Stimulated activated CD8-positive, alpha-beta memory T cell treated with anti-CD3 and anti-CD28 coated beads, Interleukin-4, amount 100 ng/mL, for 1 hour (primary cell): ENCODE measurements at places on chromosomes 2 and 18.

GRCh38 chr2:107068069-107068916 is 182.3 kb upstream of the ST6GAL2 start:
- no peak for DNase-seq

DNA sequence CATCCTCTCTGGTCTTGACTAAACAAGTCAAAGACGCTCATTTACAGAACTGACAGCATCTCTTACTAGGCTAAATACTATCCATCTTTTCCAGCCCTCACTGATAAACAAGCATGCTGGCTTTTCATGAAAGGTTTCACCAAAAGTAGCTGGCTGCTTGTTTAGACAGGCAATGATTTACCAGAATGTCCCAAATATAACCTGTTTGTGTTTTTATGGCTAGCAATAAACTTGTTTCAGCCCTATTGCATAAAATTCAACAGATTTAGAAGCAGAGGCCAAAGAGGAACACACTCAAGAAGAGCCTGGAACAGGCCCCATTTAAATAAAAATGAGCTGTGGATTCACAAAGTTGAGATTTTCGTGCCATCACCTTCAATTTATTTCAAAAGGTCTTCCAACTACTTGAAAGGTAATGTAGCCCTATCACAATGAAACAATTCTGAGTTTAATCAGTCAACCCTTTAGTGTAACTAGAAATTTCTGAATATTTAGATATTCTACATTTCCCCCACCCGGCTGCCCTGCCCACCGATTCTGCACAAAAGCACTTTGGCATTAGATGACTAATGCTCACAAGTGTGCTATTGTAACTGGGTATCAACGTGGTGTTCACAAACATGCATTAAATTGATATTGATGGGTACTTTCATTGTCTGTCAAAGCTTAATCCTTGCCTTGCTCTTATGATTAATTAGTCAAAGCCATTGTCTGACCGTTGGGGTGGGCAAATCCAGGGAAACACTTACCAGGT is 54.0 kb downstream of the ST6GAL2 start:
- DNase-seq: no peak

DNA sequence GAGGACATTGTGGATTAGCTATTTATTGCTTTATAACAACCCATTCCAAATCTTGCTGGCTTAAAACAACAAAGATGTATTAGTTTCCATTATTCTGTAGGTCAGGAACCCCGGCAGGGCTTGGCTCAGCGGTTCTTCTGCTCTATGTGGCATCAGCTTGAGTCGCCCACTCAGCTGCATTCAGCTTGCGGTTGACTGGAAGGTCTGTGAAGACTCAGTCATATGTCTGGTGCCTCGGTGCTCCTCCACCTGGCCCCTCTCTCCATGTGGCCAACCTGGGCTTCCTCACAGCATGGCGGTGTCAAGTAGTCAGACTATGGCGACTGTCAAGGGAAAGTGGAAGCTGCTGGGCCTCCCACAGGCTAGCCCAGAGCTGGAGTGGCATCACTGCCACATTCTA is 48.6 kb downstream of the EMILIN2 start:
- no peak for DNase-seq

DNA sequence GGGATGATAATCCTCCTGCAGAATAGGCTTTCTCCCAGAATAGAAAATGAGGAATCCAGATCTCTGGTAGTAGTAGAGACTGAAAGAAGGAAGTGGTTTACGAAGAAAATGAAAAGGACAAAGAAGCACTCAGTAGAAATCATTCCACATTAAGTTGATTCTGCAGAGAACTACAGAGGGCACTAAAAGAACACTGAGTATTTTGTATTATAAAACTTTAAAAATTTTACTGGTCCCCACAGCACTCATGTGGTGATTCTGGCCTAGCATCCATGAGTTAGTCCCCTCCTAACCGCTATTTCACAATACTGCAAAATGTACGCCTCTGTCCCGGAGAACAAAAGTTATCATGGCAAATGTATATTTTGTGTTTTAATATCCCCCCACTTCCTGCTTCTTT is 42.9 kb upstream of the SLC35F5 start:
- DNase-seq: no peak

GRCh38 chr2:29589440-29590103 is 331.8 kb downstream of the ALK start:
- no peak for DNase-seq

DNA sequence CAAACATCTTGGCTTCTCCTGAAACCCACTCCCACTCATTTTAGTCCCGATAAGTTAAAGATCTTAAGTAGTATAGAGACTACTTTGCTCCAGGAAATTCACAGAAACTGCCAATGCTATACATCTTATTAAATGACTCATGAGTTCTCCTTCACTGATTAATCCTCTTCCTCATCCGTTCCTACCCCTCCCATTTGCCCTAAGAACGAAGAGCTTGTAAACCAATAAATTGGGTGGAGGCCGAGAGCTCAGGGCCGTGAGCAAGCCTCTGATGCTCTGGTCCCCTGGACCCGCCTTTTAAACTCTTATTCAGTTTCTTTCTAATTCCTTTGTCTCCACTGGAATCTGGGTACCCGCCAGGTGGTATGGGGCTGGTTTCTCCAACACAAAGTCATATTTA is 68.6 kb downstream of the METTL8 start:
- DNase-seq: no peak

- no peak for DNase-seq
These were observed 8.7 kb downstream of the CROCC2 start for GRCh38 chr2:240914645-240915525.
